Right hindlimb (tissue), 1 donor: ENCODE measurements at places on chromosomes 3 and 15.
A peak's percentile ranks its signal among the peaks of the same experiment; 100 is the strongest.

GRCh38 chr15:41022487-41023090 is 69.3 kb downstream of the CHAC1 start:
- peak; percentile 61 for DNase-seq

DNA sequence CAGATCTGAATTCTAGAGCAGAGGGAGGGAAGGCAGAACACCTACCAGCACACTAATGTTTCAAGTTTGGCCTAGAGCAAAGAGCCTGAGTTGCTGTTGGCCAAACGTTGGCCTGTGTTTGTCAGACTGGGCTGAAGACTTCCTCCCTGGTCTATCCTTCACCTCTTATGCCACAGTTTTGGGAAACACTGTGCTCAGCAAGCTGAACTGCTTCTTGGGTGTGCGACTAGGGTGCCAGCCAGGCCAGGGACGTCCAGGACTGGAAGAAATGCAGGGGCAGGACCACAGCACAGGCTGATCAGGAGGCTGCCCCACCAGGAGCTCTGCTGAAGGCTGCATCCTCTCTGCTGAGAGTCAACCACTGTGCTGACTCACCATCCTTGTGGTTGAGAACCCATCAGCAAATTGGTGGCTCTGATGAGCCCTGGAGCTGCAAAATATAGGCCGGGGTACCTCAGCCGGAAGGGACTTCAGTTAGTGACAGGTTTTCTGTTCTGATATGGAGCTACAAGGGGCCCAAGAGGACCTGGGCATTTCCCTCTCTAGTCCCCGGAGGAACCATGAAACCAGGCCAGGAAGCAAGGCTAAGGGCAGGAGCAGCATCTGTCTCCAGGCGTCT is 131.6 kb upstream of the RASGRP1 start:
- DNase-seq = no peak

DNA sequence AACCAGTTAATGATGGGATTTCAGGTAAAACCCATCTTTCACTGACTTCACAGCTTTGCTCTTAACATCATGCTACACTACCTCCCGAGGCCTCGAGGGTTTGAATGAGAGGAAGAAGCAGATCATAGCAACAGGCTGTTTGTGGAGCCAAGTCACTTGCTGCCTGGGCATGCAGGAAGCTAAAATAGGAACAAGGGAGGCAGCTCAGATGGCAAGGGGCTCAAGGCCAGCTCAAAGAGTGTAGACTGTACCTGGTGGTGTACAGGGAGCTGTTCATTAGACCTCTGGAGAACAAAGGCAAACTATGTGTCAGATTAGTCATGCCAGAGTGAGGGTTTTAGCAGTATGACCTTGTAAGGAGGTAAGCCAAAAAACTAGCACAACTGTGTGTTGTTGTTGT is 28.8 kb downstream of the ARRDC4 start:
- DNase-seq = no peak

DNA sequence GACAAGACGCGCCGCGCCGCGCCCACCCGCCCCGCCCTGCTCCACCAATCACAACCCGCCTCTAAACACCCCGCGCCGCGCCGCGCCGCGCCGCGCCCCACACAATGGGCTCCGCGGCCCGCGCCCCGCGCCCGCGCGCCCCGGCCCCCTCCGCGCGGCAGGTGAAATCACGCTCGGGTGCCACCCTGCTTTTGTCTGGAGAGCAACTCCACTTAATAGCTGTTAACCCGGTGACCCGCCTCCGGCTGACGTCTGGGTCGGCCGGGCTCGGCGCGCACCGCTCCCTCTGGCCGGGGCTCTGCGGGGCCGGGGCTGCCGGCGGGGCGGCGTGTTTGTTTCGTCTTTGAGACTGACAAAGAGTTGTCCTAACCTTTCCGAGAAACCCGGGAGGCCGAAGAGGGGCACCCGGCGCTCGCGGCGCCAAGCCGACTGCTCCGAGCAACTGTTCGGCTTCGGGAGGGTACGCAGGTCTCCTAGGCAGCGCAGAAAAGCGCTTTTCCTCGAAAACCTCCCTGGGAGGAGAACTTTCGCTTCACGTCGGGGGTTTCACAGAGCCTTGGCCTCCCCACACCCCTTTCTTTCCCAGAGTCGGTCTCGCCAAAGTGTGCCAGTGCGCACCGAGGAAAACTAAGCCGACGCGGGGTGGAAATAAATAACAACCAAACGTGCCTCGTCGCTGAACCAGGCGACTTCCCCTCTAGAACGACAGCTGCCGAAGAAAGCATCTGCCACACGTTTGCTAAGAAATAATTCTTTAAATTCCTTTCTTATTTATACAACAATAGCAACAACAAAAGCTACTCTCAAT is 518.4 kb downstream of the FOXP1 start:
- DNase-seq = peak; percentile 77

DNA sequence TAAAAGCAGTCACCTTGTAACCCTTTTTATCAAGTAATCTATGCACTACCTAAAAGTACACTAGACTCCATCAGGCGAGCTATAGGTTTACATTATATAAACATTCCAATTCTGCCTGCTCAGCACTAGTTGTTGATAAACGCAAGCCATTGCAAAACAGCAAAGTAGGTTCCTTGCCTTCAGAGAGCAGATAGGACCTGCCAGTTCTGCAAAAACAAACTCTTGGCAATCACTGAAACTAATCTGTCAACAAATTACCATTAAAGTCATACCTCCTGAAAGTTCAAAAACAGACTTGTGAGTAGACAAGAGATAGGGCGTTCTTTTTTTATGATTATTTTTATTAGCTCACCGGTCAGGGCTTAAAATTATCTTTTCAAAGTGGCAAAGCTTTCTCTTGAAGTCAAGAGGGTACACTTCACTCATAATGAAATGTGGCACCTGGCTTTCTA is 392.5 kb downstream of the FOXP1 start:
- DNase-seq = no peak

GRCh38 chr3:45272828-45273470 is 46.9 kb upstream of the TMEM158 start:
- no peak for DNase-seq

DNA sequence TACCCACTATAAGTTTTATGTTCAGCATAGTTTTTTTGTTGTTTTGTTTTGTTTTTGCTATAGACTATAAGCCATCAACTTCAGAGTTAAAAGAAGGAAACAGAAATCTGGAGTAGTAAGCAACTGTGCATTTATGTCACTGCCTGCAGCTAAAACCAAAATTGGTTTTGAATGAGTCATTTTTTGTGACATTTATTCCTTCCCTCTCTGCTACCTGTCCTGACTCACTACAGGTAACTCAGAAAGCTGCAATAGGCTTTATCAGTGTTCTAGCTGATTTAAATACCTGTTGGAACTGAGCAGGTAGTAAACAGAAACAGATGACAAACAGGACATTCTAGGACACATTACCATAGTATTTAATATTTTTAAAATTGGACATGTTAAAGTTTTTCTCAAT is 393.3 kb upstream of the WNT5A start:
- DNase-seq = no peak

DNA sequence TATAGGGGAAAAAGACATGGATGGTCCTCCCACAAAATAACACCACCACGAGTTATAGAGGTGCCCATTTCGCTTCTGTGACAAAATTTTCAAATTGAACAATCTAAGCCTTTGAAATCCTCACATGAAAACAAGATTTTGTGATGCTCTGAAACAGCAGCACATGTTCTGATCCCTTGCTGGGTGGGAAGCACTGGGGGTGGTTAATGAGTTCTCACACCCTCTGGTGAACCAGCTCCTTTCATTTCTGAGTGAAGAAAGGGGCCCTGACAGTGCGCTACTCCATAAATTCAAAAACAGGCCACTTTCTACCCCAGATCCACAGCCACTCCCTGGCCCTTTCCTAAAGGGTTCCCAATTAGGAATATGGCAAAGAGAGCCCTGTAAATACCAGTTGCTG is 129.3 kb downstream of the TNIK start:
- DNase-seq = no peak

DNA sequence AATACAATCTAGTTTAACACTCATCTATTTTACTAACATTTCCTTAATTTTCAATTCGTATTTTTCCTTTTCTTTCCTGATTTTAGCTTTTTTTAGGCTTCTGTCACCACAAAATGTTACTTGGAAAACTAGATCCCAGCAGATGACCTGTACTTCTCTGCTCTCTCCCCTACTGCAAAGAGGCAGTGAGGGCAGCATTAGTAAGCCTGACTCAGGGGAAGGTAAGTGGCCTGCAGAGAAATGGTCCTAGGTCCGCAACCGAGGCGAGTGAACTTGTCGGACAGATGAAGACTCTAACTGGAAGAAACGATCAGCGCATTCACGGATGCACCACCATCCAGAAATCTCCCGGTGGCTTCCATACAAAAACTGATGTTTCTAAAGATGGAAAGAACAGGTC is 20.4 kb downstream of the TMEM43 start:
- DNase-seq = no peak

DNA sequence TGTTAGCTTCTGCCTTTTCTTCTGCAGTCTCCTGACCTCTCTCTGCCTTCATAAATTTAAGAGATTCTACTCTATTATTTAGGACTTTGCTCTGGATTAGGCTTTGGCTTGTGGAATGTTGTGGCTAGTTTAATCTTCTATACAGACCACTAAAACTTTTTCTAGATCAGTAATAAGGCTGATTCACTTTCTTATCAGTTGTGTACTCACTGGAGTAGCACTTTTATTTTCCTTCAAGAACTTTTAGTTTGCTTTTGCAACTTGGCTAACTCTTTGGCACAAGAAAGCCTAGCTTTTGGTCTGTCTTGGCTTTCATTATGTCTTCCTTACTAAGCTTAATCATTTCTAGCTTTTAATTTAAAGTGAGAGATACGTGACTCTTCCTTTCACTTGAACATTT is 265.5 kb upstream of the TBC1D5 start:
- no peak for DNase-seq

- DNase-seq = no peak
These were observed 160.1 kb upstream of the ATP11B start for GRCh38 chr3:182633186-182633585.

GRCh38 chr3:41436983-41437382 is 237.7 kb downstream of the CTNNB1 start:
- no peak for DNase-seq

DNA sequence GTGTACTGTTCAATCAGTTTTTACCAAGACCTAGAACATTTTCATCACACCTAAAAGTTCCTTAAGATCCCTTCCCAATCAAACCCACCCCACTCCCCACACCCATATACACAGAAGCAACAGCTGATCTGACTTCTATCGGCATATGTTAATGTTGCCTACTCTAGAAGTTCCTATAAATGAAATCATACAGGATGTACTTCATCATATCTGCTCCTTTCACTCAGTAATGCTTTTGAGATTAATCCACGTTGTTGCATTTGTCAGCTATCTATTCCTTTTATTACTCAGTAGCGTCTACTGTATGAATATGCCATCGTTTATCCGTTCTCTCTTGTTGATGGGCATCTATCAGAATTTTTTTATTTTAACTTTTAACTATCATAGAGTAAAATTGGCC is 14.3 kb upstream of the FILIP1L start:
- no peak for DNase-seq
